ENCODE measurements at places on chromosomes 11 and 22. TPM values are rescaled to one million over a fixed set of nuclear protein-coding genes. Genes with fewer than 3 reads are reported as not detected.

DNA sequence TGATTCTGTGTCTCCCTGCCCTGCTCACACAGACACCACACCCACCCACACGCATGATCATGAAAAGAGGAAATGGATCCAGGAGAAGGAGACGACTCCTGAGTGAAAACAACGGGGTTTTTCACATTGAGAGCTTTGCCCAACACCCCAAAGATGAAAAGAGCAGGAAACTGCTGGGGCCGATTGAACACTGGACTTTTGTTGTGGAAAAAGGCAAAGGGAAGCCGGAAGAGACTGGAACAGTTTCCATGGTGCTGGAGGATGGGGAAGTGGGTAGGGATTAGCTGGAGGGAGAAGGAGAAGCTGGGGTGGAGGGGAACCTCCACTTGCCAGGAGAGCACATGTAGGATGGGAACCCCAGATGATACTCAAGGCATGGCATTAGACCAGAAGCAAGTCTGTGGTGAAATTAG, 5.2 kb upstream of the SLC43A3 start:
- peak; percentile 74 for DNase-seq

Gene AMOTL1
- 0.41 TPM for polyA plus RNA-seq

- DNase-seq, result no peak
These were observed 35.7 kb downstream of the NECTIN1 start for GRCh38 chr11:119693253-119693815.

- peak; percentile 0 for DNase-seq
These were observed 927.9 kb downstream of the BRD1 start for GRCh38 chr22:48899523-48900326.

Gene GUCY1A2
- polyA plus RNA-seq, result not detected

GRCh38 chr22:45381348-45381747, 32.1 kb downstream of the SMC1B start:
- no peak for DNase-seq

GRCh38 chr22:50053861-50054260, 4.2 kb downstream of the TTLL8 start:
- no peak for DNase-seq

- DNase-seq, result no peak
These were observed 960.6 kb downstream of the BRD1 start for GRCh38 chr22:48866906-48867681.

Gene P2RX6
- polyA plus RNA-seq, result not detected

All from CD14-positive monocyte (primary cell).